ENCODE measurements at places on chromosomes 2 and 18.

- peak; percentile 12 for DNase-seq
Observed at GRCh38 chr18:692824-693223, 19.6 kb downstream of the ENOSF1 start.

- no peak for DNase-seq
Observed at GRCh38 chr2:147855316-147855715, 10.5 kb downstream of the ACVR2A start.

- DNase-seq: no peak
Observed at GRCh38 chr2:118146315-118147283, 58.3 kb downstream of the INSIG2 start.

- DNase-seq: no peak
Observed at GRCh38 chr2:201854841-201855240, 48.5 kb downstream of the CDK15 start.

- peak; percentile 17 for DNase-seq
Observed at GRCh38 chr2:176150584-176151441, 537 bp upstream of the HOXD4 start.

DNA sequence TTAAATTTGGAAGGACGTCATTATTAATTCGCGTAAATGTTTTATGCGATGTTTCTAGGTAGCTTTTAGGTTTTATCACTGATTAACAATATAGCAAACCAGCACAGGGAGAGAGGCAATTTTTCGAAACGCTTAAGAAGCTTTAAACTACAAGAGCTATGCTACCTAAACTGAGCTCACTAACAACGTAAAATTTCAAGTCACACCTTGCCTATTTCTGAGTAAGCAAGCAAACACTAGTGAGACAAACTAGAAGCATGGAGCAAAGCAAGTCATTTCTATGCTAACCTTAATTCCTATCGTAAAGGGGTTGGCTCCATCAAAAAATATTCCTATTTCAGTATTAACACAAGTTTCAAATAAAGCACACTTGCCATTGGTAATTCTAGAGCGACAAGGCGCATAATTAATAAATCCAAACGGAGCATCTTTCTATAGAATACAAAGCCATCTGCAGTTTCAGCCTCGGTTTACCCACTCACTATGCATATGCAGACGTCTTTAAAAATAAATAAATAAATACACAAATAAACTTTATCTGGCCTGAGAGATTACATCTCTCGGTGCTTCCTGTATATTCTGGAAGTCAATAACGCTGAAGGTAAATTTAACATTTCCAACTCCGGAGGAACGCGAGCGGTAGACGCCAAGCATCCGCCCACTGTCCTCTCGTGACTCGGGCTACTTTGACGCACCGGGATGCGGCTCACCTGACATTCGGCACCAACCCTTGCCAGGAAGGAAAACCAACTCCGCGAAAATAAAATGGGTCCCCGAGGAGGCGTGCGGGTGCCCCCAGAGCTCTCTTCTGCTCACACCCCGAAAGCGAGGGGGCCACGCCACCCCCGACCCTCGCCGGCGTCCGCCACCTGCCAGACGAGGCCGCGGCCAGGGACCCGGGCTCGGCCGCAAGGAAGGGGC, 947 bp downstream of the ITSN2 start:
- DNase-seq: peak; percentile 85

DNA sequence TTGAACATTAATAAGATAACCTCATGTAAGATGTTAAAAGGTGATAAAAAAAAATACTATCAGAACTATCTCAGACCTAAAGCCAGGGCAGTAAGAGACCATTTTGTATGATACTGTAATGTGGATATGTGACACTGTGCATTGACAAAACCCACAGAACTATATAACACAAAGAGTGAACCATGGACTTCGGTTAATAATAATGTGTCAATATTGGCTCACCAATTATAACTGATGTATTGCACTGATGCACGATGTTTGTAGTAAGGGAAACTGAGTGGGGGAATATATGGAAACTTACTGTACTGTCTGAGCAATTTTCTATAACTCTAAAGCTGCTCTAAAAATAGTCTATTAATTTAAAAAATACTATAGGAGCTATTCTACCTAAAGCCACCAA, 40.7 kb upstream of the PARD3B start:
- no peak for DNase-seq

DNA sequence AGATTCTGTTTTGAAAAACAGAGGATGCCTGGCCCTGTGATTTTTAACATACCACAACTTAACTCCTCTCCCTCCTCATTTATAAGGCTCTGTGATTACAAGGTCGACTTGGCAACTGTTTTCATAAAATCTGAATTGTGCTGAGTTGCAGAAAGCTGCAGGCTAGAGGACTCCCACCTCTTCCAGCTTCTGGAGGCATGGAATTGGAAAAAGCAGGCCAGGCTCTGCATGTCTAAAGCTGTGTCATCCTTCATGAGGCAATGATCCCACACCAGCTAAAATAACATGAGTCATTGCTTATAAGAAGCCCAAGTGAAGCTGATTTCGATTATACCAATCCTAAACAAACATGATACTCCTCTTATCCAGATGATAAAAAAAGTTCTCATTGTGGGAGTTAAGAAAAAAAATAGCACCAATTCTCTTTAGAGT, 11.7 kb downstream of the ARHGAP28 start:
- DNase-seq: no peak

DNA sequence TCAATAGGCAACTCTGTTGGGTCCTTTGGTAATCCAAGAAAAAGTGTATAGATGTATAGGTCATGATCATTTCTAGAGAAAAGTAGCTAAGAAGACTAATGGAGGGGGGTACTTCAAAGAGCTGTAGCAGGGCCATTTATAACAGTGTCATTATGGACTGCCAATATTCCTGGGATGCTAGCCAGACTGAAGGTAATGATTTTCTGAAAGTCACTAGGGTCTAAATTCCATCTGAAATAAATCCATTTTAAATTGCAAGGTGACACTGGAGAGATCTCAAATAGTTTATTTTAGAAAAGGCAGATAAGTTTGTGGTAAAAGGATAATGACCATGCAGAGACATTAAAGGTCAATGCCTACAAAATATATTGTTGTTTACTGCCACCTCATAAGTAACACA, 4.5 kb upstream of the SPC25 start:
- DNase-seq: no peak

DNA sequence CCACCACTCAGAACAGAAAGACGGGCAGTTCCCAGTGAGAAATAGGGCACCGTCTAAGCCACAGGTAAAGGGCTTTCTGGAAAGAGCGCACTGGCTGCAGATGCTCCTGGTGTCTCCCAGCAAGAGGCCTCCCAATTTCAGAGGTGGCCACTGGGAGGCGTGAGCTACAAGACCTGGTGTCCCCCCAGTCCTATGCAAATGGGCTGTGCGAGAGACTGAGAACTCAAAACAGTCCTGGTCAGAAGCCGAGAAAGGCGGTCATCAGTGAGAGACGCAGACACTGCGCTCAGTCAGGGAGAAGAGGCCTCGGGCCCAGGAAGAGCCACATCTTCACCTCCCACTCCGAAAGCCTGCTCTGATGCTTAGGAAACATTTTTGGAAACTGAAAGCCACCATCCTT, 179.5 kb downstream of the EIPR1 start:
- DNase-seq: no peak

- no peak for DNase-seq
Observed at GRCh38 chr2:18525852-18526251, 34.6 kb downstream of the RDH14 start.

GRCh38 chr18:62933261-62933887, 218.0 kb downstream of the PHLPP1 start:
- DNase-seq: no peak

GRCh38 chr2:195903956-195904355, 164.7 kb downstream of the DNAH7 start:
- DNase-seq: no peak

DNA sequence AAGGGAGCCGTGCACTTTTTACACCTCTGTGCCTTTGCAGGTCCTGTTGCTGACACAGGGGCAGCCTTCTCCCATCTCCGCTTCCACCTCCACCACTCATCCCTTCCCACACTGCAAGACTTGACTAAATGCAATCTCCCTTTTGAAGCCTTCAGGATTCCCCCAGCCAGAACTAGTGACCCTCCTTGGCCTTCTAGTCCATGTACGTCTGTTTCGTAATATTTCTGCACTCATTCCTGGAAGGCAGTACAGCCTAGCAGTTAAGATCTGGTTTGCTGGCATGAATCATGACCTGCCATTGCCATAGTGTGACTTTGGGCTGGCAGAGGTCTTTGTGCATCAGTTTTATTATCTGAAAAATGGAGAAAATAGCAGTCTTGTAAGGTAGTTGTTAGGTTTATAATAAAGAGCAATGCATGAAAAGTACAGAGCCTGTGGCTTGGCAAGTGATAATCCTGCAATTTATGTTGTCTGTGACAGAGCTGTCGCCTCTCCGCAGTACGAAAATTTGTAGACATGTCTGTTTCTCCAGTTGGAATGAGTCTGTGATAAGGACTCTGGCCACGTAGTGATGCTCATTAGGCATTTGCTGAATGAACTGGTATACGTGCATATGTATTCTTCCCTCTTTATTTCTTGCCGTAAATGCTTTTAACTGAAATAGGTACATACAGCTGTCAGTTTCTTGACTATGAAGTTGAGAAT, 36.7 kb downstream of the NCK2 start:
- peak; percentile 33 for DNase-seq

DNA sequence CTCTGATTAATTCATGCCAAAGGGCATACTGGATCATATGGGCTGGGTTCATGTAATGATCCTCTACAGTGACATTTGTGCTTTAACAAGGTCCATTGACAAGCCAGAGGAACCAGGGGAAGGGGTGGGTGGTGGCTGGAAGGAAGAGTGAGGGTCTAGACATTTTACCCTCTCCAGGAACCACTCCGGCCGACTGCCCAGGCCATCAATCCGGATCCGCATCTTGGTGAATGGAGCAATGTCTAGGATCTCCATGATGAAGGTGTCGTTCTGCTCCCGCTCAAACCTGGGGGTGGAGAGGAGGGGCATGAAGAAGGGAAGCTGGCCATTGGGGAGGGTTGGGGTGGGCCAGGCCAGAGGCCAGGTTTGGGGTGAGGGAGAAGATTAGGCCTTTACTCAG, 147.5 kb downstream of the LOXHD1 start:
- DNase-seq: no peak

- DNase-seq: peak; percentile 91
Observed at GRCh38 chr2:6865346-6866274, at the start of gene CMPK2. Gene CMPK2, minus strand, starts transcription at chr2:6865907. Its CDS starts 211 bp downstream, at chr2:6865696.

DNA sequence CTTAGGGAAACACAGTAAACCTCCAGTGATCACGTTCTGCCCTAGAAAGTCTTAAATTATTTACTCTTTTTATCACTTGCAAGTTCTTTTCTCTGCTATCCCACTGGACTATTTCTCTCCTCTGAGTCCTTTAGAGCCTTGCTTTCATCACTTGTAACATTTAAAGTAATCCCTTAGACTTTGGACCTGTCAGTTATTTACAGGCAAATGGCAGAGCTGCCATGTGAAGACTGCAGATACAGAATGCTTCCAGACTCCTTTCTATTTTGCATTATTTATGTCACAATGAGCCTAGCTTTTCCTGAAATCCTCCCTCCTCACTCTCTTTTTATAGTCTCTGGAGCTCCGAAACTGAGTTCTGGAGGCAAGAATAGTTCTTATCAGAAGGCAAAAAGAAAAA, 325.6 kb upstream of the TRIB2 start:
- DNase-seq: no peak

- no peak for DNase-seq
Observed at GRCh38 chr18:61852496-61852895, 40.3 kb downstream of the RNF152 start.

GRCh38 chr2:227160164-227160563, 3.8 kb downstream of the COL4A4 start:
- no peak for DNase-seq

DNA sequence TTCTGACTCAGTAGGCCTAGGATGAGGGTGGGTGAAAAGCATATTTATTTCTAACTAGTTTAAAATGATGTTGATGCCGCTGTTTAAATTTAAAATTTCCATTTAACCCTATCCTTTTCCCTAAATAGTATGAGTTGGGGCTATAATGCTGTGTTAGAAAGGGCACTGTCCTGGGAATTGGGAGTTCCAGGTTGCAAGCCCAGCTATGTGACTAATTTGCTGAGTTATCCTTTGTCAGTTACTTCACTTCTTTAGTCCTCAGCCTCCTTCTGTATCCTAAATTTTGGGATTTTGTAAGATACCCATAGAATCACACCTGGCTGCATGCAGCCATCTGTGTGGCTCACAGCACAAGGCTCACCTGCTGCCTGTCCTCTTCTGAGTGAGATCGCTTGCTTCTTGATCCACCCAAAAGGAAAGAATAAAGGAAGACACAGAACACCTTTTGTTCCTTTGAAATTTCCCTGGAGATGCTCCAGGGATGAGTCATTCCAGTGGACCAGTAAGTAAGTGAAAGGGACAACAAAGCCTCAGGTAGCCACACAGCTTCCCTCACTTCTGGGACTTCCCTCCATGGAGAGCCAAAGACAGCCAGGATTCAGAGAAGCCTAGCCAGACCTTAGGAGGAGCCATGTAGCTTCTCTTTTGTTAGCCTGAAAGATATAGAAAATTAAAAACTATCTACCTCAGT, 97.2 kb downstream of the DTNA start:
- DNase-seq: no peak

DNA sequence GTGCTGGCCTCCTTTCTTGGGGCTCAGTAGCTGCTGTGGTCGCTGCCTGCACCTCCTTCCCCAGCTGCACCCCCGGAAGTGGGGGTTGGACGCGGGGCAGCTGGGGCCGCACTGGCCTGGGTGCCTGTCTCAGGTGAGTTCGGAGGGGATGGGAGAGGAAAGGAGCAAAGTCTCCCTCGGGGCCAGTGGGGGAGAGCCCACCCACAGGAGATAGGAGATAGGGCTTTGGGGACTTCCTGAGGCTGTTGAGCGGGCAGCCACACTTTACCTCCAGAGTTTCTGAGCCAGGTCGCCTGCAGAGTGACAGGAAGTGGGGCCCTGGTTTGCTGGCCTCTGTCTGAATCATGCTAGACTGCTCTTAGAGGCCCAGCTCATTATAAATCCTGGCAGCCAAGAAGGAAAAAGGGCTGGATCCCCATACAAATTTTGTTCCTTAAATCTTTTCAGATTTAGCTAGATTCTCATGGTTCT, 8.1 kb downstream of the MBP start:
- DNase-seq: peak; percentile 86

DNA sequence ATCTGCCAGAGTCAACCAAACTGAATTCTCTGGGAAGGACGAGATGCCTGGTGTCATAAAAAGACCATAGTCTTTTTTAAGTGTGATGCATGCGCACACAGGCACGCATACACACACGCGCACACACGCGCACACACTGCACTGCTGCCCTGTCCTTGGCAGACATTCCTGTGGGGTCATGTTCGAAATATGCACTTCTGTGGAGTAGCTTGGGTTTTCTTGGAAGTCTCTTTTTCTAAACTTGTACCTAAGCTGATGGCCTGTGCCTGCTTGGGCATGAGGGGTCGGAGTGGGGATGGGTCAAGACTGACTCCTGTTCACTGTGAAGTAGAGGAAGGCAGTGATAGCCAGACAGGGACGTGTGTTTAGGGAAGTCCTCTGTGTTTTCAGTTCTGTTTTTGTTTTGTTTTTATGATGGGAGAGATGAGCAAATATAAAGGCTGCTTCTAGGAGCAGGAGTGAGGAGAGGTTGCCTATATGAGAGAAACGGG, 4.0 kb upstream of the RMC1 start:
- no peak for DNase-seq

DNA sequence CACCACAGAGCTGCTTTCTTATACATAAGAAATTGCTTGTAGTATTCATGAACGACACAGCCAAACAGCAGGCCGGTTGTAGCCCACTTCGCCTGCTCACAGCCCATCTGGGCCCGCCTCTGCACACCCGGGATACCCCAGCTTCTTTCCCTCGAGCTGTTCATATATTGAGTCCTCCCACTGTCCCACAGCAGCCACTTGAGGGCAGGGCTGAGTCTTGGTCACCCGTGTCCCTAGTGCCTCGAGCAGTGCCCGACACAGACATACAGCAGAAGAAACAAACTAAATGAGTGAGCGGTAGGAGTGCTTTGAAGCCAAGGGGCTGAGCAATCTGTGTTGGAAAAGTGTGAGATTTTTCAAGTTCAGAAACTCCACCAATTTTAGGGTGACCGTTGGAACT, 251.4 kb downstream of the KLHL29 start:
- no peak for DNase-seq

Data from activated effector memory CD4-positive, alpha-beta T cell treated with anti-CD3 and anti-CD28 coated beads, Interleukin-2, amount 50 U/mL, for 16 hours (primary cell).